ENCODE measurements at places on chromosomes 1 and 21.
A peak's percentile ranks its signal among the peaks of the same experiment; 100 is the strongest.

- DNase-seq = no peak
Observed at GRCh38 chr1:18719786-18720451, 89.3 kb downstream of the PAX7 start.

DNA sequence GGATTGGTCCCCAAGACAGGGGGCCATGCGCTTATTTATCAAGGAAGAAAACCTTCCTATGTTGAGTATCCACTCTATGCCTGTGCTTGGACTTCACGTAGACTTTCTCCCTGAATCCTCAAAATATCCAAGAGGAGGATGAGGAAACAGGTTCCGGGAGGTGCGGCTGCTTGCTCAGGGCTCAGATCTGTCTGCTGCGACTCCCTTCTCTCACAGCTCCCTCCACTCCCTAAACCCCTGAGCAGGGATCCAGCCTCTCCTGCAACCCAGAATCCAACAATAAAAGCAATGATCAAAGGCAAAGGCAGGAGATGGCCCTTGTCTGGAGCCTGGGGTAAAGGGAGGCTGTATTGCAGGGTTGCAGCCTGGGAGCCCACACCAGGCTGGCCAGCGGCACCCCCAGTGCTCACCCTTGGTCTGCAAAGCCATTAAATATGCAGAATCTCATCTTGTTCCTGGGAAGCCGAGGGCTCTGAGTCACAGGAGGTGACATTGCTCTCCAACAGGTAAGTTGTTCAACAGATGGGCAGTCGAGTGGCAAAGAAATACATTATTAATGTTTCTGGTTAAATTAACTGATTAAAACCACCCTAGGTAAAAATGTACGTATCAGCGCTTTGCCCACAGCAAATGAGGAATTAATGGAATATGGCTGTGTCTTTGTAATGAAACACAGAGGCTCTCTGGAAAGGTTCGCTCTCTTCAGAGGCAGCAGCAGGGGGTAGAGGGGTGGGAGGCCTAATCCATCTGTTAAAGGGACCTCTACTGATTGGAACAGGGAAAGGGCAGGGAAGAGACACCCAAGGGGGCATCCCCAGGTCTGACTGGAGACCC lies 111.5 kb downstream of the GRIK3 start:
- no peak for DNase-seq

DNA sequence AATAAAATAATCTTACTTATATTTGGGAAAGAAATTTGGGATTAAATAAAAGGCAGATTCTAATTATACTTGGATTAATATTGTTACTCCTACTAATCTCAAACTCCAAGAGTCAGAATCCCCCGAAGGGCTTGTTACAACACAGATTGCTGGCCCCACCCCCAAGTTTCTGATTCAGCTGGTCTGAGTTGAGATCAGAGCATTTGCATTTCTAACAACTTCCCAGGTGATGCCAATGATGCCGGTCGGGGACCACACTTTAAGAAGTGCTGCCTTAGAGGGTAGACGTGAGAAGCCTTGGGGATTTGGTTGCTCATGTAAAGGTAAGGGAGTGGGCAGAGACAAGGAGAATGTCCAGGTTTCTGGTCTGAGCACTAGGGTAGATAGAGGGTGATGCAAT lies 47.2 kb downstream of the FMN2 start:
- no peak for DNase-seq

GRCh38 chr1:192787914-192788585 lies 20.8 kb upstream of the RGS2 start:
- no peak for DNase-seq

- peak; percentile 0 for DNase-seq
Observed at GRCh38 chr1:117613249-117613968, 7.6 kb downstream of the TENT5C start.

DNA sequence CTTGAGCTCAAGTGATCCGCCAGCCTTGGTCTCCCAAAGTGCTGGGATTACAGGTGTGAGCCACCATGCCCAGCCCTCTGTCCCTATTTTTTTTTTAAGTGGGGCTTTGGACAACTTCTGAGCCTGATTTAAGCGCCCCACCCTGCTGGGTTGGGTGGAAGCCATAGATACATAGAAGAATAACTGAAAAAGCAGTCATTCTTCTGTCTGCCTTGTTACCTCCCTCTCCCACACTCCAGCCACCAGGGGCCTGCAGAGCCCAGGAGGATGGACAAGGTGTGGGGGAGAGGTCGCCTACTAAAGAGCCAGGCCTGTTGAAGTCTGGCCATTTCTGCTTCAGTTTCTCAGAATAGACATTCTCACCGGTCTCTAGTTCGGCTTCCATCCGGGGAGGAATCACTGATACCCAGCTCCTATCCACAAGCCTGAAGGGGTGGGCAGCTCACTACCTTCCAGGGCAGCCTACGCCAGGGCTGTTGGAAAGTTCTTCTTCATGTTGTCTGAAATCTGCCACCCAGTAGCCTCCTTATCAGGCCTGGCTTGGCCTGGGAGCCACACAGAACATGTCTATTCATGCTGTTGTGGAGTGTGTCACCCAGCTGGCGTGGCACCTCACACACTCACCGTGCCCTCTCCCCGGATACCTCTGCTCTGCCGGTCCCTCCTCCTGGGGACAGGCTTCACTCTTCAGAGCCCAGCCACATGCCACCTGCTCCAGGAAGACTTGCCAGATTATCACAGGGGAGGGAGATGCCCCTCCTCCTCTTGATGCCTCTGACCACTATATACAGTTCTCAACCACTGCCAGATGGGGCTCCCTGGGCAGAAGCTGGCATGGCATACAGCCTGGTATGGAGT lies 27.7 kb downstream of the KNCN start:
- no peak for DNase-seq

DNA sequence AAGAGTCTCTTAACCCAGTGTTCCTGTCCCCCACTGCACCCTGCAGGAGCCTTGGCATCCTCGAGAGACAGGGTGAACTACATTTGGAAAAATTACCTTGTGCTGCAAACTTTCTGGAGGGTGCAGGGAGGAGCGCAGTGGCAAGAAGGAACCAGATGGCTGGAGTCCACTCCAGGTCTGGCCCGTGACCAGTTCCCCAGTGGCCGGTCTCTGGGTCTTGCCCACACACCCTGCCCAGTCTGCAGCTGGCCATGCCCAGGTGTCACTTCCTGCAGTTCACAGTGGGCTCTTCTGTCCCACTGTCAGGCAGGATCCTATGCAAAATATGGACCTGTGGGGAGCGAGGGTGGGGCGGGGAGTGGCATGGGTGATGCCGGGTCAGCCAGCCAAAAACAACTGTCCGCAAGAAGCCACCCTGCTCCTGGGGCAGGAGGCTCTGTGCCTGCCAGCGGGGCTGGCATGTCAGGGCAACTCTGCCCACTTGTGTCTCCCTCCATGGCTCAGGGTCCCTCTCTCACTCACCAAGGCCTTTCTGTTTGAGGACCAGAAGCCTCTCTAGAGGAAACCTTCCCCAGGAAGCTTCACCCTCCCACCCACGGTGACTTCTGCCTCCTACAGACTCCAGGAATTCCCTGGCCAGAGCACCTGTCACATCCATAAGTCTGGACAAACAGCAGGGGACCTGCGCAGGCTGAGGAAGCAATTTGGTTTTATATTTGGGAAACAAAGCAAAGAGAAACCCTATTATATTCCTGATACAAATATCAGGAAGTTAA lies 55.6 kb downstream of the KIF21B start:
- DNase-seq = no peak

Measured in activated B cell treated with CpG ODN at 0.5 μM for 24 hours (primary cell).